ENCODE measurements at places on chromosomes 13 and 19. TPM values are rescaled to one million over a fixed set of nuclear protein-coding genes. Genes with fewer than 3 reads are reported as not detected.

DNA sequence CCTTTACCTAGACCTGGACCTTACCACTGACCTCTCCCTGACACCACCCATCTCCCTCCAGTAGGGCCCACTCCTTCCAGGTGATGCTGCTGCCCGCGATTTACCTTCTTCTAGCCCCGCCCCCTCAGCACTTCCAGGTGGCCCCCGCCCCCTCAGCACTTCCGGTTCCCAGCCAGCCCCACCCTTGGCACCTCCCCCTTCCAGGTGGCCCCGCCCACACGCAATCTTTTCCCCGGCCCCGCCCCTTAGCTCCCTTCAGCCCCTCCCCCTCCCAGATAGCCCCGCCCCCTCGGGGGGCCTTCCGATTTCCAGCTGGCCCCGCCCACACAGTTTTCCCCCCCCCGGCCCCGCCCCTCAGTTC is 586 bp downstream of the LIG1 start:
- peak; percentile 92 for DNase-seq

- DNase-seq: no peak
Measured at GRCh38 chr13:24187185-24187584, 26.7 kb downstream of the SPATA13 start.

DNA sequence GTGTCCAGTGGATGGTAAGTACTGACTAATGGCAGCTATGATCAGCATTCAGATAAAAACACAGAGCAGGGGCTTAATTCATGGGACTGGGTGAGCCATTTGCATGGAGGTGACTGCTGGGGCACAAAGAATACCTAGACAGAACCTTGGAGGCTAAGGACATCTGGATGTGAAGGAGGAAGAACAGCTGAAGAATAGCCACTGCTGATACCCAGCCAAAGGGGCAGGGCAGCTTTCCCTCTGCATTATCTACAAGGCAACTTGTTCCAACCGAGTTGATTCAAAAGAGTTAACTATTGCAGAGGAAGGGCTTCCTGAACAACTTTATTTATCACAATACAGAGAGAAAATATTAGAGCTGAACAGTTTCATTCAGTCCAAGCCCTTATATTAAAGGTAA is 13.1 kb upstream of the THSD1 start:
- DNase-seq: no peak

DNA sequence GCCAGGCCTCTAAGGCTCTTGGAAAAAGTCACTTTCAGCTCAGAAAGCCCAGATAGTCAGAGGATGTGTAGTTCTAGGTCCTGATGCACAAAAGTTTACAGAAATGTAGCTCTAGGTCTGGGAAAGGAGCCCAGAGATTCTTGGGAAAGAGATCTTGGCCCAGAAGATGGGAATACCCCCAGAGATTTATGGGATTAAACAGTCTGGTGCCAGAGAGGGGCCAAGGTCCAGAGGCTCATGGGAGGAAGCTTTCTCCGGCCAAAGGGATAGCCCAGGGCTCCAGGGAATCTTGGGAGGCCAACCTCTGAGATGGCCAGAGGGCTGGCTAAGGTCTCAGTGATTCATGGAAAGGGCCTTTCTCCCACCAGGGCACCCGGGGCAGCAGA is 15.2 kb downstream of the BCAT2 start:
- DNase-seq: peak; percentile 88

- no peak for DNase-seq
Measured at GRCh38 chr19:23991170-23991569, 76.5 kb downstream of the ZNF726 start.

GRCh38 chr19:1057176-1057855 is 9.7 kb upstream of the ARHGAP45 start:
- DNase-seq: no peak

Gene WDR18
- 17.2 TPM for total RNA-seq

Gene GGN
- total RNA-seq: 0.51 TPM
